ENCODE measurements at places on chromosomes 7 and 10.

- DNase-seq, result no peak
These were observed 31.8 kb downstream of the DNMBP start for GRCh38 chr10:99977916-99978315.

DNA sequence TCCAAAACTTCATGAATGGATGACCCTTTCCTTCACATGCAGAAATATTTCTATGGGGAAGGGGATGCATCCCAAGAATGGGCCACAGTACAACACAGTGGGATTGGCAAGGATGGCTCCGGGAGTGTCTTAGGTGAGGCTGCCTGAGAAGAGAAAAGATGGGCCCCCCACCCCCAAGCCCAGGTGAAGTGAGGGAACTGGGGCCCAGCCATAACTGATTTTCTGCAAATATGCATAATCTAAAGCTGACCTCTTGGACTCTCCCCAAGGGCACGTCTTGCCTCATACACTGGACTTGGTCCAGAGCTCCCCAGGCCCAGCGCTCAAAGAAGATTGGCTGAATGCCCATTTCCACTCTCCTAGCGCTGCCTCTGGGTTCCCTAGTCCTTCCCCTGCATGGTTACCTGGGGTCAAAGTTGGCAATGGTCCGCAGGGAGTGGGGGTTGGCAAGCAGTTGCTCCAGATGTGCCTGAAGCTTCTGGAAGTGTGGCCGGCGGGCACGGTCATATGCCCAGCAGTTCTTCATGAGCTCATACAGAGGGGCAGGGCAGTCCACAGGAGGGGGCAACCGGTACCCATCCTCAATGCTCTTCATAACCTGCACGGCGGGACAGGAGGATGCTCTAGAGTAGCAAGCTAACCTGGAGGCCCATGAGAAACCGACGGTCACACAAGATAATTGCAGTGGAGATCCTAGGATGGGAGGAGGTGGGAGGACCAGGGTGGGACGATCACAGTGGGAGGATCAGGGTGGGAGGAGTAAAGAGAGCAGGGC, 12.3 kb downstream of the ZYX start:
- peak; percentile 44 for DNase-seq

DNA sequence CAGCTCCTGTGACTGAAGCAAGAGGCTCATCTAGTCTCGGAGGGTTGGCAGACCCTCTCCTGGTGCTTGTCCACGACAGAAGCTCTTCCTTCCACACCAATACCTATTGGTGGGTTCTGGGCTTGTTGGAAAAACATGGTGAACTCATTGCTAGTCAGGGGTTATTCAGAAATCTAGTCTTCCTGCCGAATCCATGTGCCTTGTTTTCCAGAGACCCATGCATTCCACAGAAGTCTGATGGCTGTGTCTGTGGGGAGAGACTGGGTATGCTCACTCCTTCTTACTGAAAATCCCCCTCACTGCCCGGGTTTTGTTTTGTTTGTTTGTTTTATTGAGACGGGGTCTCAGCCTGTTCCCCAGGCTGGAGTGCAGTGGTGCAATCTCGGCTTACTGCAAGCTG, 138.3 kb downstream of the DNAJB6 start:
- no peak for DNase-seq

- no peak for DNase-seq
These were observed 12.7 kb upstream of the KLF6 start for GRCh38 chr10:3797750-3798149.

GRCh38 chr7:39295796-39296195, 270.4 kb upstream of the YAE1 start:
- DNase-seq, result no peak

- DNase-seq, result no peak
These were observed 181.3 kb downstream of the KIAA1217 start for GRCh38 chr10:24390146-24390700.

- no peak for DNase-seq
These were observed 203.5 kb upstream of the PHF14 start for GRCh38 chr7:10770176-10770575.

- DNase-seq, result no peak
These were observed 12.1 kb upstream of the SNX13 start for GRCh38 chr7:17952387-17952786.

DNA sequence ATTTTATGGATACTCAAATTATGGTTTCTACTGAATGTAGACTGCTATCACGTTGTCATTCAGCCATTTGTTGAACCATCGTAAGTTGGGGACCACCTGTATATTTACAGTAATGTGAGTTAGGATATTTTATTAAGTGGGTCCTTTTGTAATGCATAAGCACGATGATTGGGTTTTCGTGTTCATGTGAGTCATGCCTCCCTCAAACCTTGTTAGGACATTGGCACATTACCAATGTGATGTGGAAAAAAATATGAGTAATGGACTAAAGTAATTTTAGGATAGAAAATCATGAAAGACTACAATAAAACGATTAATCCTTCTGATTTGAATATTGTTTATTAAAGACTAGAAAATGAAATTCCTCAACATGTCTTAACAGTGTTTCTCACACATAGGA, 8.7 kb downstream of the SMC3 start:
- DNase-seq, result peak; percentile 67

- DNase-seq, result no peak
These were observed 53.5 kb upstream of the CACNB2 start for GRCh38 chr10:18086746-18087145.

DNA sequence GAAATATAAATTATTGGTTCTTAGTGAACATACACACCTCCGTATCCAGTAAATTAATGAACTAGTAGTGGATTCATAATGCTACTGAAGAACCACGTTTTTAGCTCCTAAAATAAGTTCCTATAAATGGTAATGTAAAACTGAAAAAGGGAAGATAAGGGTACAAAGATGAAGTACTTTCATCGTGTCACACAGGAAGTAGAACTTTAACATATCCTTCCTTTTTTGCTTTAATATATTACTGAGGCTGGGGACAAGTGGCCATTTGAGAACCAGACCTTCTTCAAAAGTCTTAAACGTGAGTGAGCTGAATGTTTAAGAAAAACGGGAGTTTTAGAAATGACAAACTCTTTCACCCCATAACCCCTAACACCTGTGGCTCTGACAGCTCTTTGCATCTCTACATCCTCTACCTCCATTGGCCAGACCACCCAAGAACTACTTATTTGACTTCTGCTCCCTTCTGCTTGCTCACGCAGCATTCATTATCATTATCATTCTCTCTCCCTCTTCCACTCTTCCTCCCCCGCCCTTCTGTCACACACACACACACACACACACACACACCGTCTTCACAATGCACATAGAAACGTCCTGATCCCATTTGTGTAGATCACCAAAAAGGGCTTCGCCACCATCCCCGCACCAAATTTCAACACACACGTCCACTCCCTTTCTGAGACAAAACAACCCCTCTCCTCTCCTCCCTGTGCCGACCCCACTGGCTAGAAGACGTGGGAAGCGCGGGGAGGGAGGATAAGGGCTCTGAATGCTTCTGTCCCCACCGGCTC, 677 bp downstream of the SKAP2 start:
- DNase-seq, result peak; percentile 55

DNA sequence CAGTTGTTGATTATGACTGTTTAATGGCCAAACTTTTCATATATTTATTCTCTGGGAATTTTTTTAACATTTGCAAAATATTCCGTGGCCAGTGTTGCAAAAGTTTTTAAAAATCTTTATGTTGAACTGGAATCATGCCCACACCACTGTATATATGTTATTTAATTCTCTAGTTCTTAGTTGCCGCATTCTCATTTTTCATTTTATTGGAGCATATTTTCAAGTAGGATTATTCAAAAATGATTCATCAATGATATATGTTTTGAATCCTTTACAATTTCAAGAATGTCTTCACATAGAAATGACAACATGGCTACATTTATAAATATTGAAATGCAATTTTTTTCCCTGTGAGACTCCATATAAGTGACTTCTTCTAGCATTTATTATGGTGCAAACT, 188.6 kb upstream of the LRRTM3 start:
- no peak for DNase-seq

GRCh38 chr7:139108266-139109187, 993 bp downstream of the ZC3HAV1 start:
- peak; percentile 28 for DNase-seq

DNA sequence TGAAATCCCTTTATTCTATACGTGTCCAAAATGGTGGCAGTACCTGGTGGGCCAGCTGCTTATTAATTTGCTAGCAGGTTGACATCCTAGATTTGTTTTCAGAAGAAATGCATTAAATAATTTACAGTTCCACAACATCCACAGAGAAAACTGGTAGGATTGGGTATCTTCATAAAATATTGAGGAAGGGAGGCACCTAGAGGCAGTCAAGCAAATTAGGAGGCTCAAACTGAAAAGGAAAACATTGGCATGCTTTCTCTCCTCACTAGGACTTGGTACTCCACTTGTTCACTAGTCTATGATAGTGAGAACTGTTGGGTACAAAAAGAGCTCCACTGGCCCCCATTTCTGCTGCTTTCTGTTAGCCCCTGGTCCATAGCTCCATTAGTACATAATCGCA, 18.3 kb upstream of the LRGUK start:
- no peak for DNase-seq

DNA sequence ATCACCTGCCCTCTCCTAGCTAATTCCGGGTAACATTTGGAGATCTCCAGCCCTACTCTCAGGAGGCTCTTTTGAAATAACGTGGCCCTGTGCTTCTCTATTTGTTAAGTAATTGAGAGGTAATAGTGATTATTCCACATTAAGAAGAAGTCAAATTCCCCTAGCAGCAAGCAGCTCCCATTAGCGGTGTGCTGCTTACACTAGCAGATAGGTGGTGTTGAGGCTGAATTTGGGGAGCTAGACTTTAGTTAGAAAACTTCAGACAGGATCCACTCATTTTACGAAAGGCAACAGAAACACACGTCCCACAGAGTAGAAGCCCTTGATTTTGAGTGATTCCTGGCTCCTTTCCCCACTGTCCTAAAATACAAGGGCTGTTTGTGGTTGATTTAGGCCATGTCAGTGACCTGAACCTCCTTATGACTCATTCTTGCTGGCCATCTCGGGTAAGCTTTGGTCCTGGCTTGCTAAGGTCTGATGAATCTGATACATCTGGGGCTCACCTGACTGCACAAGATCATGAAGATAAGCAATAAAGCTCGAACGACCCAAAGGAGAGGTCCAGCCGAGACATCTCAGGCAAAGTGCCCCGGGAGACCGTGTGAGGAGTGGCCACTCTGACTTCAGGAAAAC, 77.2 kb downstream of the FAM204A start:
- no peak for DNase-seq

- DNase-seq, result peak; percentile 95
These were observed 1107.2 kb downstream of the NRG3 start for GRCh38 chr10:82982110-82982608.

GRCh38 chr7:31122649-31123058, 70.5 kb downstream of the ADCYAP1R1 start:
- peak; percentile 85 for DNase-seq

GRCh38 chr7:1297017-1297960, 64.6 kb downstream of the UNCX start:
- no peak for DNase-seq

- no peak for DNase-seq
These were observed 44.4 kb upstream of the LOXL4 start for GRCh38 chr10:98312349-98312748.

DNA sequence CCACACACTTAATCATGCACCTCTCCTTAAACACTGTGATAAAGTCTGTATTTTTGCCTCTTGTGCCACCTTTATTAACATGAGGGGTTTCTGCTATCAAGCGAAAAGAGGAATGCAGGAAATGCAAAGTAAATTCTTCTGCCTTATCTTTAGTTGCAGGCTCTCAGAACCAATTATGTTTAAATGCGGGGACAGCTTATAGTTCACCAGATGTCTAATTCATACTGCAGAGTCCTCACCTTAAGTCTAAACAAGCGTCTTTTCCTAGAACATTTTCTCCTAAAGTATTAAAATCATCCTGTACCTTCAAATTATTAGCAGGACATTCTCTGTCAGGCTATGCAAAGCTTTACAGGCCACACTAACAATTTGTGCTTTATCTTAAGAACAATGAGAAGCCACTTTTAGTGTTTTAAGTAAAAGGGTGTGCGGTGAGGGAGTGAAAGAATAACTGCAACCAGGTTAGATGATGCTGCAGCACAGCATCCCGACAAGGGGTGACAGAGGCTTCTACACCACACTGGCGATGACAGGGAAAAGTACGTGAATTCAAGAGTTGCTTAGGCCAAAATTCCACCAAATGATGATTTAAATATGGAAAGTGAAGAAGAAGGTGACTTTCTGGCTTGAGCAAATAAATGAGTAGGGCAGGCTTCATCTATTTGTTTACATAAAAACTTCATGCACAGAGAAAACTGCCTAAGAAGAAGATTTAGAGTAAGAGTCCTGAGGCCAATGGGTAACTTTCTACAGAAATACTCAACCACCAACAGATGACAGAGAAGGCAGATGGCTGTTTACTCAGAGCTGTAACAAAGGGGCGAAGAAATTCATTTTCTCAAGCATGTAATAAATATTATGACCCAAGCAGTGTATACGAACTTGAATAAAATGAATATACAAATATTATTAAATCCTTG, 36.0 kb downstream of the EZH2 start:
- DNase-seq, result no peak

GRCh38 chr10:69825604-69826003, 23.9 kb downstream of the COL13A1 start:
- DNase-seq, result no peak

Measured in astrocyte of the spinal cord (primary cell).